ENCODE measurements at places on chromosomes 5 and 9. TPM values are rescaled to one million over a fixed set of nuclear protein-coding genes. Genes with fewer than 3 reads are reported as not detected.

GRCh38 chr5:85893996-85894395 is 723.7 kb upstream of the COX7C start:
- DNase-seq: no peak

DNA sequence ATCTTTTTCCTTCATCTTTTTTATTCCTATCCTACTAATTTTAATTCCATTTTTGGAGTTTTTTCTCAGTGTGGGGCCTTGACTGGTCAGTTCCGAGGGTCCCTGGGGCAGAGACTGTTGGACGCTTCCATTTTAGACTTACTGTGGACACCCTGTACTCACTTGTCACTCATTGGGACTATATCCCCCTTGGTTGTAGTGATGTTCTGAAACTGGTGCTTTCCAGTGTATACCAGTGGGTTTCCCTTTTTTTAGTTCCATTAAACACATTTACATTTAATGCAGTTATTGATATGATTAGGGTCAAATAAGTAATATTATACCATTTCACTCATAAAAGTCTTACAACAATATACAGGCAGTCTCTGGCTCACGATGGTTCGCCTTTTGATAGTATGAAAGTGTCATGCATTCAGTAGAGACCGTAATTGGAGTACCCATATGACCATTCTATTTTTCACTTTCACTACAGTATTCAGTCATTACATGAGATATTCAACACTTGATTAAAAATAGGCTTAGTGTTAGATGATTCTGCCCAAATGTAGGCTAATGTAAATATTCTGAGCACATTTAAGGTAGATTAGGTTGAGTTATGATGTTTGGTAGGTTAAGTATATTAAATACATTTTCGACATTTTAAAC is 46.0 kb downstream of the CNOT6 start:
- DNase-seq: no peak

DNA sequence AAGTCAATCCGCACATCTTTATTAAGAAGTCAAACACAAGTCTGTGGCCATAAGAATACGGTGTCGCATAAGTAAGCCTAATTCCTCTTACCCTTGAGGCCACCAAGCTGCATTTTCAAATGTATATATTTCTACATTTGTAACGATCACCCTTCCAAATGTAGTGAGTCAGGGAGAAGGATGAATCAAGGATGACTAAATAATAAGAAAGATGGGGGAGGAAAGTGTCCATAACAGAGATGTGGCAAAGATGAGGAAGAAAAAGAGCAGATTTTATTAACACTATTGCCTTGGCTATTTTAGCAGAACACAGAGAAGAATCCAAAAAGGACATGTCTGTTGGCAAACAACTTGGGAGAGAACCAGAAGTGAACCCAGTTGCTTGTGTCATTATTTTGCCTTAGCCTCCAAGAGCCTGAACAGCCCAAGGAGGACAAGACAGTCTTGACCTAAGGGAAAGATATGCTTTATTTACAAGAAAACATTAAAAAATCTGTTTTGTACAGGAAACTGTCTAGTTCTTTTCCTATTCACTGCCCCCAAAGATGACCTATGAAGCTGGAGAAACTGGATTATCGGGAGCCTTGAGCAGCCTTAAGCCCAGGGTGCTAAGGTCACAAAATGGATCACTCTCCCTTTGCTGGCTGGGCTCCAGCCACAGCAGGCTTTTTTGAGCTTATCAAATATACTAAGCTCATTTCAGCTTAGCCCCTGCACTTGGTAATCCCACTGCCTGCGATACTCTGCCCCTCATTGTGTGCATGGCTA is 101.5 kb downstream of the PLCXD3 start:
- DNase-seq: no peak

Gene TMEM232
- total RNA-seq: 8.1 TPM

Gene LCN15
- not detected for total RNA-seq

Gene GABRA1
- total RNA-seq: not detected

Gene NR2F1
- 181 TPM for total RNA-seq

Gene VLDLR
- total RNA-seq: 25.8 TPM

Gene FYB1
- 31.3 TPM for total RNA-seq

Gene CNTNAP3B
- 20.4 TPM for total RNA-seq
